ENCODE measurements at places on chromosomes 12 and 14.

DNA sequence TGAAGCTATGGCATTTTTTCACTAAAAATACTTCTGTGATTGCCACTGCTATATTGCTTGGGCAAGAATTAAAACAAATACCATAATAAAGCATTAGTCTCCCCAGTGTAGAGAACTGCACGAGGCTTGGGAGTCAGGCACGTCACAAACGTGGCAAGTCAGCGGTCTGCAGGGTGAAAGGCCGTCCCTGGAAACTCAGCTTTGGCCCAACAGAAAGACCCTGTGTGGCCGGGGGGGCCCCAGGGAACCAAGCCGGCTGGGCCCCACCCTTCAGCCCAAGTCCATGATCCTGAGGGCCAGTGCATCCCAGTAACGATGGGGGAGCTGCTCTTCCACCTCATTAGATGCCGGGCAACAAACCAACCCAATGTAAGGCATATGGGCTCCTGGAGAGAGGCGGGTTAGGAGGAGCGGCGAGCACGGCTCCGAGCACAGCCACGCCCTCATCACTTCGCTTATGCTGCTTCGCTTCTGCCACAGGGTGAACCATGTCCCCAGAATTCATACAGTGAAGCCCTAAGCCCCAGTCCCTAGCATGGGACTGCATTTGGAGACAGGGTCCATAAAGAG lies 50.9 kb upstream of the GPR68 start:
- DNase-seq = no peak

DNA sequence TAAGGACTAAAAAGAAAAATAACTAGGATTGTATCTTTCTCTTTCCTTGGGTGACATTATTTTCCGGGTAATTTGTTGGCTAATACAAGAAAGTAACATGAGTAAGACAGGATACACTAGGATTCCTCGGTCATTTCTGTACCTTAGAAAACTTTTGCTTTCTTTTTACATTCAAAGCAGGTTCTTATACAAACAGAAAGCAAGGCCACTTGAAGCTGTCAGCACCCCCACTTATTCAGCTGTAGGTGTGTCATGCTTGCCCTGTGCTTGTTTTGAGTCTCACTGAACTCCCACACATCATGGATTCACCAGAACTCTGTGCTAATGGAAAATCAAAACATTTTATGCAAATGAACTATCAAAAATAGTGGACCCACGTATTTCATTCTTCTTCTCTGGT lies 266.8 kb upstream of the CLEC14A start:
- DNase-seq = no peak

DNA sequence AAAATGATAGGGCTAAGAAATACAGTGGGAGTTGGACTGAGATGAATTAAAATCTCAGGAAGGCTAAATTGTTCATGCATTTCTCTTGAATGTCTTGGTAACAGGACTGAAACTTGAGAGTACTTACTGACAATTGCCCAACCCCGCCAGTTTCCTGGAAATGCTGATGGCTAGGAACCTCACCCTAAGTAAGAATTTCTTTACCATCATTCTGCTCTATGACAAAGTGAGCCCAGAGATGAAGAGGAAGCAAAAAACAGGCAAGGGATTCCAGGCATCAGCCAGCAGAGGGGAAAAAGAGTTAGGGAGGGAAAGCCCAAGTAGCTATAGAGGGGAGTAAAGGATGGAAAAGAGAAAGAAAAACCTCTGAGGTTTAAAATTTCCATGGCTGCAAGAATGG lies 397.7 kb downstream of the MDGA2 start:
- no peak for DNase-seq

DNA sequence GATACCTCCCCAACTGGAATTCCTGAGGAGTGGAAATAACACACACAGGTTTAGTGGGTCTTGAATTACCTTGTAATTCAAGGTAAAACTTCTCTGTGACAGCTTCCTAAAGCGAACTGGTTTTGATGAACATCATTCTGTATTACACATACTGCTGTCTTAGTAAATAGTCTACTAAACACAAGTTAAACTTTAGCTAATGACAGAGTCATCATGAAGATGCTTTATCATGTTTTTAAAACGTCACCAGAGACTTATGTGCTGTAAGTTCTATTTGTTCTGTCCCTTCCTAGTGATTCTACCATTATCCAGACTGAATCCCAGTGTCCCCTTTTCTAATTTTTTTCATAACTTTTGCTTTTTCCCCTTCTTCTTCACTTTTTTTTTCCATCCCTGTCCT lies 11.6 kb upstream of the GXYLT1 start:
- no peak for DNase-seq

DNA sequence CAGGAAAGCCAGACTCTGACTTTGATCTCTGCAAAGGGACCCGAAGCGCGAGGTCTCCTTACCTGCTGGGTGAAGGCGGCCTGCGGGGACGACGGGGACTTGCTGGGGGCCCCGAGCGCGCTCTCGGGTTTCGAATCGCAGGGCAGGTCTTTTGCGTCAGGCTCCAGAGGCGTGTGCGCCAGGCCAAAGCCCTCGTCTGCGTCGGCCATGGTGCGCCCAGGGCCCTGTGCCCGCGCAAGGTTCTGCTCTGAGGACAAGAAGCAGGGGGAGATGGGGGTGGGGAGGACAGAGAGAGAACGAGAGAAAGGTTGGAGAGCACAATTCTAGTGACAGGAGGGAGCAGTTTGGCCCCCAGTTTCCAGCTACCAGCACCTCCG lies 2.3 kb downstream of the TBX5 start:
- no peak for DNase-seq

- DNase-seq = no peak
These were observed 109.1 kb downstream of the NEDD1 start for GRCh38 chr12:97016163-97016562.

GRCh38 chr14:24108336-24108874 lies 6.2 kb upstream of the DCAF11 start:
- no peak for DNase-seq

DNA sequence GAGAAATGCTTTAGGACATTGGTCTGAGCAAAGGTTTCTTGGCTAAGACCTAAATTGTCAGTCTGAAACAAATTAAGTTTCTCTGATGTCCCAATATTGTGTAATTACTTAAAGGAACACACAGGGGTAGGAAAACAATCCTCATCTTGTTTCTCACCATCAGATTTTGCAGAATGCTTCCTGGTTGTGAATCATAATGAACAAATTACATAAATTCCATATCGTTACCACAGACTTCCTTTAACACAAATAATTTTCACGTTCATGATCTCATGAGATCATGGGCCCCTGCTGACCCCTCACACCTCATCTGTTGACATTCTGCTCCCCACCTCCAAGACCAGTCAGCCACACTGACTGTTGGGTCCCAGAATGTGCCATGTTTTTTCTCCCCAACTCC lies 194.1 kb downstream of the MON2 start:
- no peak for DNase-seq

DNA sequence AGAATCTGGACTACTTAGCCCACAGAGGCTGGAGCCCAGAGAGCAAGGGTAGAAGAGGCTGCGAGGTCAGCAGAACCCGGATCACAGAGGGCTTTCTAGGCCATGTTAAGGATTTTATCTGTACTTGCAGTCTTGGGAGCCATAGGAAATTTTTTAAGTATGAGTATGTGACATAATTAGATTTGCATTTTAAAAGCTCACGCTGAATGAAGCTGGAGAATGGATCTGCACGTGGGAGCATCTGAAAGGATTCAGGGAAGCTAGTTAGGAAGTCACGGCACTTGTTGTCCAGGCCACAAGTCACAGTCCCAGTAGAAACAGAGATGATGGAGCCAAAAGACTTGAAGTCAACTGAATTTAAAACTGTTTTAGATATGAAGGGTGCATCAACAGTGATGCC lies 14.1 kb downstream of the CORO1C start:
- DNase-seq = no peak

DNA sequence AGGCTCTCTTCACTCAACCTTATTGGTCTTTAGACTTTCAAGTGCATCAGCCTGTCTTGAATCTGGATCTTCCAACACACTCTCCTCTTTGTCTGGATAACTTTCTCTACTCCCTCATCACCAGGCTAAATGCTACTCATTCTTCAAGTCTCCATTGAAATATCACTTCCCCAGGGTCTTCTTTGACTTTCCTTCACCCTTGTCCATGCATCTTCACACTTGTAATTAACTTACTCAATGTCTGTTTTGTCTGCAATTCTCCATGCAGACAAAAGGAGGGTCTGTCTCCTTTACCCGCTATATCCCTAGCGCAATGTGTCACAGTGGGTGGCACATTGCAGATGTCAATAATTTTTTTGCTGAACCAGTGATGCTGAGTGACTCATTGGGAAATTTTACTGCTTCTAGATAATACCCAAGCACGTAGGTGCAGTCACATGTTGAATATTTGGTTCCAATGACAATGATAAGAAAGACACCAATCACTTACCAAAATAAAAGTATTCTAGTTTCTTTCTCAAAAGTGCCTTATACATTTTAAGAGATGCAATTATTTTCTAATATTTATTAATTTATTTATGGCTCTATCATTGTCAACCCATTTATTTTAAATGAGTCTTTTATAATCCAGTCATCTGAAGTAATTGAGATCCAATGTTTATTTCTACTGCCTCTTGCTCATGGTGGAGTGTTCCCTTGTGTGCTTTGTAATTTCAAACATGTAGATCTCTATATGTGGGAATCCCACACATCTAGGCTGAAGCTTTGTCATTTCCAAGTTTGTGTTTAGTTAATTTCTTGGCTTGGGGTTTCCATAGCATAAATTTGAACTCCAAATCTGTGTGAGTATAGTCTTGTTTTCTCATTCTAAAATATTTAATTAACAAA lies 21.7 kb upstream of the RFC5 start:
- DNase-seq = no peak

DNA sequence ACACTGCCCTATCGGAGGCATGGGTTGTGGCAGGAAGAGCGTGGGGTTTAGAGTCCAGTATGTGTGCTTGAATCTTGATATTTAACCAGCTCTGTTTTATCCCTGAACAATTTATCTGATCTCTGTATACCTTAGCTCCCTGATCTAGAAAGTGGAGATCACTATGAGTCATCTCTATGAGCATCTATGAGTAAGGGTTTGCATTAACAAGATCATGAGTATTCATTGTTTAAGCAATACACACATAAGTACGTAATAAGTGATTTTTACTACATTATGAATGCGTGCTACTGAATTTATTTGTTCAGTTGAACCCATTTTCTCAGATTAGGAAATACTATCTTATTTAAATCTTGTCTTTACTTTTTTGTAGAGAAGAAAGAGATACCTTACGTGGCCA lies 49.4 kb downstream of the GPATCH2L start:
- no peak for DNase-seq

DNA sequence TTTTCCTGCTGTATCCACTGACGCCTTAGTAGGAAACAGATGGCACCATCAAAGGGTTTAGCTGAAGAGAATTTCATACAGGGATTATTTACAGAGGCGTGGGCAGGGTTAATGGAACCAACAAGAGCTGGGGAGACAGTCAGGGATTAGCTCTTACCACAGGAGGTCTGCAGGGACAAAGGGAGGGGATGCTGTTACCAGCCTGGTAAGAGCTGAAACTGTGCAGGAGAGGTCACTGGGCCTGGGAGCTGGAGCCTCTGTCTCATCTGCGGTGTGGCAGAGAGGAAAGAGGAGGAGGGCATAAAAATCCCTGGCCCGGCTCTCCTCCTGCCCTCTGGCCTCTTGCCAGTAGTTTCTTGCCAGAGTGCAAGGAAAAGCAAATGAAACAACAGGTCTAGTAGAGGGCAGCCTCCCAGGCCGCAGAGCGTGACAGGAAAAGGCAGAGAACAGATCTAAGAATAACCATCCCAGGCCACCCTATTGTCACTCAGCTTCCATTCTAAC lies 18.9 kb upstream of the POC1B start:
- no peak for DNase-seq

GRCh38 chr12:88391556-88391955 lies 188.7 kb downstream of the KITLG start:
- no peak for DNase-seq

DNA sequence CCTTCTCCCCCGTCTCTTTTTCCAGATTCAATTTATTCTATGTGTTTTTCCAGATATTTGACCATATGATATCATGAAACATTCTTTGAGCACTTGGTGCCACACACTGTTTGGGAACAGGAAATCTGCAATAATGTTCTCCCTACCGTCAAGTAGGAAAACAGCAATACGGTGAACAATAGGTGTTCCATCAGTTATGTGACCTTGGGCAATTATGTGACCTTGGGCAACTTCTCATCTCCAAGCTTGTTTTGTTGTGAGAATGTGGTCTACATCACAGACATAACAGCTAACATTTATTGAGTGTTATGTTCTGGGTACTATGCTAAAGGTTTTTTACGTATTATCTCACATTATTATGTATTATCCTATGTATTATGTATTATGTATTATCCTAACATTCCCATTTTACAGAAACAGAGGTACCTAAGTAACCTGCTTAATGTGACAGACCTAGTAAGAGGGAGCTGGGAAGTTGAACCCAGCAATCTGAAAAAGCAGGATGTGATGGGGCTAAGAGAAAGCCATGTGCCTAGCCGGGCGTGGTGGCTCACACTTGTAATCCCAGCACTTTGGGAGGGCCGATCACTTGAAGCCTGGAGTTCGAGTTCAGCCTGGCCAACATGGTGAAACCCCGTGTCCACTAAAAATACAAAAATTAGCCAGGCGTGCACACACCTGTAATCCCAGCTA lies 1.2 kb upstream of the NEK9 start:
- DNase-seq = no peak

GRCh38 chr14:66045572-66046021 lies 440.6 kb upstream of the CCDC196 start:
- DNase-seq = no peak

DNA sequence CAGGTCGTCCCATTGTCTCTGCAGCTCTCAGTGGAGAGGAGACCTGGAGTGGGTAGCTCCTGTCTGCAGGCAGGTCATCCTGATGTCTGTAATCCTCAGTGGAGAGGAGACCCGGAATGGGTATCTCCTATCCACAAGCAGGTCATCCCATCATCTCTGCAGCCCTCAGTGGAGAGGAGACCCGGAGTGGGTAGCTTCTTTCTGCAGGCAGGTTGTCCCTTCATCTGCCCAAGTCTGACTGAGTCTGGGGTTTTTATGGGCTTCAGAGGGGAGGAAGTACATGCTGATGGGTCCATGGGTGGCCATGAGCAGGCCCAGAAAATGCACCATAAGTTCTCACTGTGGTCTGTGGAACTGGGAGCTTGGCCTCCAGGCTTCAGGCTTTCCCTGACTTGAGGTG lies 28.9 kb upstream of the PAPLN start:
- DNase-seq = no peak

DNA sequence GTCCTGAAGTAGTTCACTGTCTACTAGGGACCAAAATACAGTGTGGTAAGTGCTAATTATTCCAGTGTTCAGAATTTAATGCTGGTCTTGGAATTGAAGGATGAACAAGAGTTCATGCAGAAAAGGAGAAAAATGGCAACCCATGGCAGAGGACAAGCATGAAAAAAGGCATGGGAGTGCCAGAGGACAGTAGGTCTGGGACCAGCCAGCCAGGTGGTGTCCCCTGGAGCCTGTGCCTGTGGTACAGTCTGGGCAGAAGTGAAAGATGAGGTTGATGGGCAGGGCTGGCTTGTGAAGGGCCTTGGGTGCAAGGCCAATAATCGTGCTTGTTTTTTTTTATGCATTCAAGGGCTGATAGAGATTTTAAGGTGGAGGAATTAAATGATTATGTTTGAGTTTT lies 21.0 kb downstream of the C12orf75 start:
- no peak for DNase-seq
